ENCODE measurements at places on chromosomes 12 and 14. TPM values are rescaled to one million over a fixed set of nuclear protein-coding genes. Genes with fewer than 3 reads are reported as not detected.

KCNC2 gene
- total RNA-seq, result 0.51 TPM

OASL gene
- total RNA-seq, result 0.25 TPM

ADAM20 gene
- 0.25 TPM for total RNA-seq

CPNE6 gene
- not detected for total RNA-seq

STAC3 gene
- 0.63 TPM for total RNA-seq

SLCO1B1 gene
- not detected for total RNA-seq

TMEM132D gene
- total RNA-seq, result 0.76 TPM

SERPINA6 gene
- 0.16 TPM for total RNA-seq

NRL gene
- 3.5 TPM for total RNA-seq
